H4 (cell line): ENCODE measurements at places on chromosomes 4 and X.

GRCh38 chrX:132968296-132968949, 10.0 kb upstream of the HS6ST2 start:
- DNase-seq, result no peak

- DNase-seq, result no peak
Observed at GRCh38 chr4:84678976-84679744, 96.2 kb downstream of the CDS1 start.

GRCh38 chrX:38095971-38096529, 89.7 kb downstream of the SYTL5 start:
- peak; percentile 25 for DNase-seq

- DNase-seq, result no peak
Observed at GRCh38 chrX:43573441-43574015, 82.6 kb upstream of the MAOA start.

- no peak for DNase-seq
Observed at GRCh38 chrX:53269536-53270107, 11.8 kb downstream of the IQSEC2 start.

GRCh38 chr4:76943129-76943620, 6.4 kb upstream of the SEPTIN11 start:
- no peak for DNase-seq

GRCh38 chrX:125131164-125131563, 188.5 kb upstream of the TEX13C start:
- DNase-seq, result peak; percentile 15

GRCh38 chrX:54479136-54480111, 16.6 kb downstream of the FGD1 start:
- DNase-seq, result no peak

DNA sequence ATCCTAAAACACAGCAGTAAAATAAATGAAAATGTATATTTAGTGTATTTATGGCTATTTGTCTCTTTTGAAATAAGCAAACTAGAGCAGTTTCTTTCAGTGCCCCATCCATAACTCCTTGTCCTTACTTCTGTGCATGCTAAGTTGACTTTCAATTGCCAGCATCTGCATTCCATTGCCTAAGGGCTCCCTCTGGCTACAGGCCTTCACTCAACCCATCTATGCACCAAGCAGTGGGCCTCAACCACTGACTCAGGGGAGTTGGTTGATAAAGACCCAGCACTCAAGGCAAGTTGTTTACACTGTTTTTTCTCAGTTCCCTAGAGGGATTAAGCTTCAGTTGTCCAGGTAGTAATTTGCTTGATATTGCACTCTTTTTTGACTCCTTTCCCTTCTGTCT, 265.7 kb downstream of the IQCM start:
- DNase-seq, result peak; percentile 9
